ENCODE measurements at places on chromosomes 7 and 10.

- DNase-seq: no peak
These were observed 206.3 kb downstream of the SNX10 start for GRCh38 chr7:26497801-26498596.

- no peak for DNase-seq
These were observed 8.1 kb downstream of the STK32C start for GRCh38 chr10:132299371-132300336.

GRCh38 chr10:114992189-114992775, 54.3 kb downstream of the TRUB1 start:
- DNase-seq: no peak

GRCh38 chr7:17103170-17103569, 195.3 kb upstream of the AHR start:
- DNase-seq: peak; percentile 30

GRCh38 chr10:124732931-124733570, 11.1 kb downstream of the FAM53B start:
- no peak for DNase-seq

DNA sequence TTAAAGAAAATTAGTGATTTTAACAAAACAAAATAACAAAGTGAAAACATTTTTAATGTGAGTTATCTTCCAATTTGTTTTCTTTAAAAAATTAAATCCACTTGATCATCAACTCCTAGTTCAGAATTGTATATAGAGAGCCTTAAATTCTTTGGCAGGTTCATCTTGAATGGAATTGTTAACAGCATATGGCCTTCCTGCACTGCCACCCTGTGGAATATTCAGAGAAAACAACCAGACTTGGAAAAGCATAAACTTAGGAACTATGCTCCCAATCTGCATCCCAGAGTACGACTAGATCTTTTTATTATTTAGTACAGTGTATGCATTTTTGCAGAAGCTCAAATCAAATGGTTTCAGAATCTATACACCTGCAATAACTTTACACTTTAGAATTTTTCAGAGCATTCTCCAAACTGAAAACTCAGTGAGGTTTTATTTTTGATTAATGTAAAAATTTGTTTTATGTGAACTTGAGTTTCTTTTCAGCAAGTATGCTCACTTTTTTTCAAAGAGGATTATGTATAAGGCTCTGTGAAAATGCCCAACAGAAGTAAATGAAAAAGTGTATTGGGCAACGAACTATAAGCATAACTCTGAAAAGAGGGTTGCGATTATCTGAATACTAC, 44.9 kb upstream of the ANK3 start:
- DNase-seq: no peak

- no peak for DNase-seq
These were observed 31.6 kb downstream of the RASGEF1A start for GRCh38 chr10:43235070-43235900.

GRCh38 chr10:100683545-100684300, 61.7 kb upstream of the PAX2 start:
- no peak for DNase-seq

DNA sequence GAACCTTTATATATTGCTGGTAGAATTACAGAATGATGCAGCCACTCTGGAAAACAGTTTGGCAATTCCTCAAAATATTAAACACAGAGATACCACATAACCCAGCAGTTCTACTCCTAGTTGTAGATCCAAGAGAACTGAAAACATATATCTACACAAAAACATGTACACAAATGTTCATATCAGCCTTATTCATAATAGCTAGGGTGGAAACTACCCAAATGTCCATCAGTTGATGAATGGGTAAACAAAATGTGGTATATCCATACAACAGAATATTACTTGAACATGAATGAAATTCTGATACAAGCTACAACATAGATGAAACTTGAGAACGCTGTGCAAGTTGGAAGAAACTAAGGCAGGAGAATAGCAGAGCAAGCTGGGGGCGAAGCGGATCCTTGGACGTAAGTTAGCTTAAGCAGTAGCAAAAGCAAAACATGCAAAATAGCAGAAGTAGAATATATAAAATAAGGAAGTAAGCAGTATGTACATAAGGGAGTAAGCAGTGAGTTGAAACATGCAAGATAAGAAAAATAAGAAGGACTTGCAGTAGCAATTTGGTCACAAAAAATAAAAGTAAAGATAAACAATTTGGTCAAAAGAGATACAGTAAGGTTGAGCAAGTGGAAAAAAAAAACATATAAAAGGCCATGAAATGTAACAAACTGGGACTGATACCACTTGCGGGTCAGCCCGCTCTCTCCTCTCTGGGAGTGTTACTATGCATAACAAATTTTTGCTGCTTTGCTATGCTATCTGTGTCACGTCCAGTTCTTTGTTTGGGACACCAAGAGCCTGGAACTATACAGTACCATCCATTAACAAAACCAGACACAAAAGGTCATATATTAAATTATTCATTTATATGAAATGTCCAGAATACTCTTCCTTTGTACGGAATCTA, 18.0 kb upstream of the HILPDA start:
- DNase-seq: no peak

- no peak for DNase-seq
These were observed 8.3 kb upstream of the MMP21 start for GRCh38 chr10:125783957-125784356.

DNA sequence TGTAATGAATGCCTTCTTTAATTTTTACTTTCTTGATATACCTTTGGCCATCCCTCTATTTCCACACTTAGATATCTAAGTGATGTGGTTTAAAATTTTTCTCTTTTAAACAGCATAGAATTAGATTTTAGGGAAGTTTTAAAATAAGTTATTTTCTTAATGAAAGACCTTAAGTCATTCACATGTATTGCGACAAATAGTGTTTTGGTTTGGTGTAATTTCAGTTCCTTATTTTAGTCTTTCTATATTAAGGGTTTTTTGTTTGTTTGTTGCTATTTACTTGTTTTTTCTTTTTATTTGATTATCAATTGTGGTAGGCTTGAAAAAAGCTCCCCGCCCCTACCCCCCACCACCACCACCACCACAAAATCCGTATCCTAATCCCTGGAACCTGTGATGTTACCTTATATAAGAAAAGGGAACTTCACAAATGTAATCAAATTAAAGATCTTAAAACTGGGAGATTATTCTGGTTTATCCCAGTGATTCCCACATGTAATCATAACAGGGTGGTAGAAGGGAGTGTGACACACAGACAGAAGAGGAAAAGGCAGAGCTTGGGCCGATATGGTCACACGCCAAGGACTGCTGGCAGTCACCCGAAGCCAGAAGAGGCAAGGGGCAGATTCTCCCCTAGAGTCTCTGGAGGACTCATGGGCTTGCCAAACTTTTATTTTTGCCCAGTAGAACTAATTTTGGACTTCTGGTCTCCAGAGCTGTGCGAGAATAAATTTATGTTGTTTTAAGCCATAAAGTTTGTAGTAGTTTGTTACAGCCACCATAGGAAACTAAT, 149.7 kb downstream of the NPSR1 start:
- DNase-seq: no peak

DNA sequence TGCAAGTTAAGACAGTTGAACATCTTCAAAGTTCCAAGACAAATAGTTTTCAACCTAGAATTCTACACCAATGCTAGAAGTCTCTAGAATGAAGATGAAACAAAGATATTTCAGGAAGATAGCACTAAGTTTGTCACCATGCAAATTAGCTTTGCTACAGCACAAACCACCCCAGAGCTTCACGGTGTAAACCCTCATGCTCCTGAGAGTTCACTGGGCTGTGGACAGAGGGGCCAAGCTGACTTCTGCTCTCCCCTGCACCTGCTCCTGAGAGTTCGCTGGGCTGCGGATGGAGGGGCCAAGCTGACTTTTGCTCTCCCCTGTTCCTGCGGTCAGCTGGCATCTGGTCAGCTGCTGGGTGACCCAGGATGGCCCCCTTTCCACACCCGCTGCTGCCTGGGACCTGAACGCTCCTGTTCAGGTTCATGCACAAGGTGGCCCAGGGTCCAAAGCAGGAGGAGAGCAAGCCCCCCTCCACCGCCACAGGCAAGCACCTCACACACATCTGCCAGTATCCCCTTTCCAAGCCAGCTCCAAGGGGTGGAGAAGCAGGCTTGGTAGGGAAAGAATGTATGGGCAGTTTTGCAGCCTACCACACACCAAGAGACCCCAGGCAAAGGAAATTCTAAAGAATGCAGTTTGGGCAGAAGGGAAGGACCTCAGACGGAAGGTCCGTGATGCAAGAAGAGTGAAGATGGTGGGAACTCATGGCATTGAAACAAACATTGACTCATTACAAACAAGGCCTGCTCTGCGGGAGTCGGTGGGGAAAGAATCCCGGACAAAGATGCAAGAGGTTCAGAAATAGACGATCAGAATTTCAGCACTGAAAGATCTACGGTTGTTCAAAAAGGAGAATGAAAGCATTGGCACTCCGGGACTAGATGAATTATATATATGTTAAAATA, 137.8 kb upstream of the PPP2R2D start:
- no peak for DNase-seq

- DNase-seq: no peak
These were observed 192.5 kb downstream of the EBF3 start for GRCh38 chr10:129771576-129771975.

DNA sequence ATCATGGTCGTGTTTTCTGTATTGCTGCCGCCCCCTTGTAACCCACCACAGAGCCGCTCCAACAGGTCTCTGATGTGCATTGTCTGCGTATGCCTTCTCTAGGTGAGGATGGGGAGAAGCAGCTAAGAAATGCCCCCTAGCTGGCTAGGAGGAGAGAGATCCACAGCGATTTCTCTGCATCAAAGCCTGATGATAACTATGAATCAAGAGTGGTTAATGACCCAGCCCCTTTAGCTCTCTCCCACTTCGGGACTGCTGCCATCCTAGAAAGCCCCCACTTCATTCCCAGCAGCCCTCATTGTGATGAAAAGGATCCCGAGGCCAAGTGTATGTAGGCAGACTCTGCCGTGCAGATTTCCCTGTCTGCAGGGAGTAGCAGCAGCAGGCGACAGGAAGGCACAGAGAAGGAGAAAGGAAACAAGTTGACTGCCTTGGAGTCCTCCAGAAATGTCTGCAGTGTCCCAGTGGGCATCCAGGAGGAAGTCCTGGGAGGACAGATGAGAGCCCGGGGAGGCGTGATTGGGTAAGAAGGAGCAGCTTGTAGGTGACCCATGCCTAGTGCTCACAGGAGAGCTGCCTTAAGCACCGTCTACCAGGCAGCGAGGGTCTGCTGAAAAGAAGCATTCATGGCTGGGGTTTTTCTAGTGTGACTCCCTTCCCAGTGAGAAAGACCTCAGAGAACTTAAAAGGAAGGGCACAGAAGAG, 2.9 kb downstream of the PLXNA4 start:
- DNase-seq: no peak

GRCh38 chr7:2148814-2149213, 83.9 kb downstream of the MAD1L1 start:
- DNase-seq: no peak

- no peak for DNase-seq
These were observed 176.8 kb upstream of the FERD3L start for GRCh38 chr7:19322002-19322401.

- no peak for DNase-seq
These were observed 43.3 kb downstream of the SGCE start for GRCh38 chr7:94612661-94613060.

DNA sequence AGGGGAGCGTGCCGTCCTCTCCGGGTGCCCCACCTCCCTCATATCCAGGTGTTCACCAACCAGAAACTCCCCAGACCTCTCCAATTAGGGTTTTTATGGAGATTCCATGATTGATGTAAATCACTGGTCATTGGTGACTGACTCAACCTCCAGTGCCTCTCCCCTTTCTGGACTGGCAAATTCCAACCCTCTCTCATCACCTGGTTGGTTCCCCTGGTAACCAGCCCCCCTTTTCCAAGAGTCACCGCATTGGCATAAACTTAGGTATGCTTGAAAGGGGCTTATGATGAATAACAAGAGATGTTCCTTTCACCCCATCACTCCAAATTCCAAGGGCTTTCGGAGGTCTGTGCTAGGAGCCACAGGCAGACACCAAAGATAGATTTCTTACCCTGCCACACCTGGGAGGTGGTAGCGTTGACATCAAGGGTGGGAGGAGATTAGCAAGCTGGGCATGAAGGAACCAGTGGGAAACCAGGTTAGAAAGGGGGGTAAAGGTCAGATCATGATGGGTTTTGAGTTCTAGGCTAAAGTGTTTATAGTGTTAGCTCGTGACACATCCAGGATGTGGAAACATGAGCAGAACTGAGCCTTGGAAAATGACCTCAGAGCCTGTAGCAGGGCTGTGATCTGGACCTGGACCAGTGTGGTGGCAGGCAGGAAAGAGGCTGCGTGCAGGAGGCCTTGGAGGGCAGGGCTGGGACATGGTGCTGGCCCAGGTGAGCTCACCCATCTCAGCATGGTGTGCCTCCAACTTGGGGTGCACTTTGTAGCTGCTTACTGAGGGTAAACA, 45.1 kb downstream of the CAMK1D start:
- DNase-seq: no peak

- no peak for DNase-seq
These were observed 3.6 kb downstream of the GARS1 start for GRCh38 chr7:30598121-30598876.

DNA sequence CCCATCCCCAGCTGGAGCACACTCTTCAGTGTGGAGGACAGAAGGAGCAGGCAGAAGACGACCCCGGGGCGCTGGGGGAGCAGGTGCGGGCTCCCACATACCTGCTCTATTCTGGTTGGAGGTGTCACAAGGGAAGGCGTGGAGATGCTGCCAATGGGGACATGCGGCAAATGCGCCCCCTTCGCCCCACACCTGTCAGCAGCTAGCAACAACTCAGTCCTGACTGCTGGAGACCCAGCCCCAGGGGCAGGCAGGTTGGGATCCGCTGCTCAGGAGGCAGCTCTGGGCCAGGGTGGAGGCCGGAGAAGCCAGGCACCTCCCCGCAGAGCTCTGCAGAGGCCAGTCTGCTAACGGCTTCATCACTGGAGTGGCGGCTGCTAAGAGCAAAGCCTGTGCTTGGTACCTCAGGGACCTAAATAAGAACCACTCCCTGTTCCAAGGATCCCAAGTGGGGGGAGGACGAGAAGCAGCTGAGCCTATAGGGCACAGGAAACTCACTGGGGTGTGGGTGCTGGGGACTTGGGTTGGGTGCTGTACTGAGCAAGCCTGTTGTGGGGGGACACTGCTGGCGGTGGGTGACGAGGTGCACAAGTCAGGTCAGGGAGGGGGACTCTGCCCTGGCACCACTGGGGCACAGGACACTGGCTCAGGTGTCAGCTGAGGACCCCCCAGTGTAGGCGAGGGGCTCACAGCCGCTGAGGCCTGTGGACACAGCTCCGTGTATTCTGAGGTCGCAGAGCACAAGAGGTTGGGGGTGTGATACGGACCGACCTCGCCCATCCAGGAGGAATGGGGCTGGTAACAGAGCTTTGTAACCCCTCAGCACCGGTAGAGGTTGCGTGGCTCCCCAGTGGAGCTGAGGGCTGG, 19.2 kb upstream of the GPR146 start:
- no peak for DNase-seq

GRCh38 chr7:123415625-123416024, 118.8 kb downstream of the IQUB start:
- DNase-seq: no peak

Measured in iPS DF 19.7 (cell line).